ELR (cell line): ENCODE measurements at places on chromosomes 5 and 9.

- DNase-seq, result no peak
These were observed 20.8 kb downstream of the MEGF10 start for GRCh38 chr5:127311349-127311748.

- DNase-seq, result peak; percentile 51
These were observed 37.0 kb downstream of the MAMDC2 start for GRCh38 chr9:70080481-70081119.

DNA sequence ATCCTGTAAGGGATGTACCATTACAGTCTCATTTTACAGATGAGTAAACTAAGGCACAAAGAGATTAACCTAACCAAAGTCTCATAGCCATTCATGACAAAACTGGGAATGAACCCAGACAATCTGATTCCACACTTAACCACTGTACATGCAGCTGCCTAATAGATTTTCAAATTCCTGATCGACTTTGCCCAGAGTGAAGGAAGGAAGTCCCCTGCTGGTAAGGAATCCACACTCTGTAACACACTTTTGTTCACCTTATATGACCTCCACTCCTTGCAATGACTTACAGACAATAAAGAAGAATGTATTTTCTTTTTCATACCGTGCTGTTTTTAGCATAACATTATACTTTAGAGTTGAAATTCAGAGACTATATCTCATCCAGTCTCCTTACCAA, 31.3 kb upstream of the PLPP6 start:
- peak; percentile 7 for DNase-seq

DNA sequence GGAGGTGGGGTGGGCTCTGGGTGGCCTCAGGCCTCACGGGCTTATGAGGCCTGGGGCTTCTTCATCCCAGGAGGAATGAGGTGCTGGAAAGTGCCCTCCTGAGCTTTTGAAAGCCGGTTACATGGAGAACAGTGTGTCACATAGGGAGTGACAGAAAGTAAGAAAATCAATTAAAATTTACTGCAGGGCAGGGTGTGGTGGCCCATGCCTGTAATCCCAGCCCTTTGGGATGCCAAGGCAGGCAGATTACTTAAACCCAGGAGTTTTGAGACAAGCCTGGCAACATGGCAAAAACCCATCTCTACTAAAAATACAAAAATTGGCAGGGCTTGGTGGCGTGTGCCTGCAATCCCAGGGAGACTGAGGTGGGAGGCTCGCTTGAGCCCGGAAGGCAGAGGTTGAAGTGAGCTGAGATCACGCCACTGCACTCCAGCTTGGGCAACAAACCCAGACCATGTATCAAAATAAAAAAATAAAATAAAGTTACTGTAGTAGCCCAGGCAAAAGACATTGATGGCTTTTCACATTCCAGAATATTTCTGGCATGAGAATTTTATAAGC, 125.8 kb upstream of the DAPK1 start:
- DNase-seq, result no peak

DNA sequence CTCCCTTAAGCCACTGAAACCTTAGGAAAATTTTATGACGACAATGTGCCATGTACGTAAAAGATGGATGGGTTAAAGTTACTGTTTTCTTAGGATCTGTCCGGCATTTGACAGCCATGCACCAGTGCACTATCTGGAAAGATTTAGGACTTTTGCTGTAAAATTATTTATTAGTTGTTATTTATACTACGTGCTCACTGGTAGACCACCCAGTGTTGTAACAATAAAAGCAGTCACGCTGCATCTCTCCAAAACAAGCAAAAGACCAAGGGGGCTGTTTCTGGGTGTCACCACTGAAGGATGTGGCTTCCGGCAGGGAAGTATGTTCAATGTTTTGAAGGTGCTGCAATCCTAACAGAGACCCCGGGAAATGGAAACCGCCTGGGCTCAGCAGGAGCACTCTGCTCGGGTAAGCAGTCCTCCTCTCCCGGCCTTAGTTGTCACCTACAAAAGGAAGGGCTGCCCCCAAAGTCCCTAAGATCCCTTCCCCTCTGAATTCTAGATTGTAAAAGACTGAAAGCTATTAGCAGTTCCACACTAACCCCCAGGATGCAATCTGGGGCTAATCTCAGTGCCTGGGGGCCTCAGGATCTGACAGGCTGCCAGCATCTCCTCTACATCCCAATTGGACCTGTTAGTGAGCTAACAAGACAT, 38.6 kb downstream of the SAXO1 start:
- DNase-seq, result no peak

- no peak for DNase-seq
These were observed 88.2 kb upstream of the FAM174A start for GRCh38 chr5:100446879-100447430.

- DNase-seq, result peak; percentile 90
These were observed 2.5 kb upstream of the SPRY4 start for GRCh38 chr5:142327111-142327842.

DNA sequence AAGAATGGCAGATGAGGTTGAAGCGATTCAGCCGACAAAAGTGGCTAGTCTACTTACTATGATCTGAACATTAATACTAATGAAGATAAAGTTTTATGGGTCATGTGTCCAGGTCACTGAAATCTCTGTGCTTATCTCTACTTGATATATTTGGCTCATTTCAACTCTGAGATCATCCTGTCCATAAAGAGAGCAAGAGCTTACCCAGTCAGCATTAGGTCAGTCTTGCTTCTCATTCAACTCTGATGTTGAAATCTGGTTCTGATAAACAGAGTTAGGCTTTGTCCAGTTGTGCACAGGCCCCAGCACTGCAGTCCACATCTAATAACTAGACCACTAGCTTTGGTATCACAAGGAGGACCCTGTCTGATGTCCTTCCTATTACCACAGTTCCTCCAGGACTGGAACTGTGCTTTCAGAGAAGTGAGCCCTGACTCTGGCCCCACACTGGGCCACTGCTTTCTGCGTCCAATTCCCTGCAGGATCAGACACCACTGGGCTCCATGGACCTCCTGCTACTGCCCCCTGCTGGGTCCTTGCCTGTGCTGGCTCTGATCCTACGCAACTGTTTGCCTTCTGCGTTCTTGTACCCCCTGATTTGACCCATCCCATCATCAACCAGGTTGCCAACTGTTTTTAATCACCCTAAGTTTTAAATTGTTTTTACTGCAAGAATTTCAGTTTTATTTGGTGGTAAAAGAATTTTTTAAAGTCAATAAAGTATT, 23.7 kb upstream of the FAM120A start:
- no peak for DNase-seq

DNA sequence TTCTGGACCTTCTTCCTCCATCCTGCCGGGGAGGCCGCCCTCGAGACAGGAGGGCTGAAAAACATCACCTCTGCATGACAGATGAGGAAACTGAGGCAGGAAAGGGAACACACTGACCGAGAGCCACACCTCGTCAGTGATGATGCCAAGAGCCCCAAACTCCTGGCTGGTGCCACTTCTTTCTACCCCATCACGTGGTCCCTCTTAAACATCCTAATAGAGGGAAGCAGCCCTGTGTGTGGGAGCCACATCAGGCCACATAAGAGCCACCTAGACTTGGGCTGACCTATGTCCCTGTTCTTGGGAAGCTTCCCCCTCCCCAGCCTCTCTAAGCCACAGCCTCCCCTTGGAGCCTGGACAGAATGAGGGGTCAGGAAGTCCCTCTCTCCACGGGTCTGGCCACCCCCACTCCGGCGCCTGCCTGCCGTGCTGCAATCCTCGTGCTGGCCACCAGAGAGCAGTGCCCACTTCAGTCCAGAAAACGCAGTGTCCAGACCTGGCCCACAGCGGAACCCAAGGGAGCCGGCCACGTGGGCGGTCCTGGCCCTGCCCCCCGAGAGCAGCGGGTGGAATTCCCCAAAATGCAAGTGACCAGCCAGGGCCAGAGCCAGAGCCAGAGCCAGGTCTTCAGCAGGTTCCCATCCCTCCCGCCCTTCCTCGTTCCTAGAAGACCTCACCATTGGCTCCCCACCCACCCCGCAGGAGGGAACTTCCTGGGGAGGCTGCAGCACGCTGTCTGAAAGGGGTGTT, 54.7 kb upstream of the SARDH start:
- peak; percentile 86 for DNase-seq

- DNase-seq, result no peak
These were observed 31.7 kb downstream of the MTX3 start for GRCh38 chr5:79959407-79959806.

GRCh38 chr5:142325725-142326479, 1.1 kb upstream of the SPRY4 start:
- peak; percentile 97 for DNase-seq

- DNase-seq, result no peak
These were observed 45.6 kb downstream of the SLC1A3 start for GRCh38 chr5:36651761-36652685.

- DNase-seq, result no peak
These were observed 24.5 kb downstream of the RETREG1 start for GRCh38 chr5:16592255-16592654.

DNA sequence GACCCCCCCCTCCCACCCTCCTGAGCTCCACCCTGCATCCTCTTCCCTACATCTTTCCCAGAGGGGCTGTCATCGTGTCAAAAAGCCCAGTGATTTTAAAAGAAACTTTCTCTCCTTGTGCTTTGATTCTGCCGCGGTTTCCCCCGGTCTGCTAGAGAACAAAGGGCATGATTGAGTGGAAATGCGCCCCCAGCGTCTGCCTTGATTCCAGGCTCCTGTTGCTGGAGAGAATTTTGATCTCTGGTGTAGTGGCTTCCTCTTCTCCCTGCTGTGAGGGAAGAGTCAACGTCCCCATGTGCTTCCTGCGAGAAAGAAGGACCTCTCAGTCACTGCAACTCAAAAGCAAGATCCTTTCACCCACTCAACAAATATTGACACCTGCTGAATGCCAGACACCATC, 61.9 kb upstream of the RAPGEF1 start:
- DNase-seq, result no peak

GRCh38 chr5:5629607-5629978, 207.1 kb downstream of the ICE1 start:
- no peak for DNase-seq

GRCh38 chr9:36971935-36972488, 62.1 kb downstream of the PAX5 start:
- DNase-seq, result no peak

- DNase-seq, result no peak
These were observed 49.7 kb downstream of the FER start for GRCh38 chr5:108797396-108797795.

DNA sequence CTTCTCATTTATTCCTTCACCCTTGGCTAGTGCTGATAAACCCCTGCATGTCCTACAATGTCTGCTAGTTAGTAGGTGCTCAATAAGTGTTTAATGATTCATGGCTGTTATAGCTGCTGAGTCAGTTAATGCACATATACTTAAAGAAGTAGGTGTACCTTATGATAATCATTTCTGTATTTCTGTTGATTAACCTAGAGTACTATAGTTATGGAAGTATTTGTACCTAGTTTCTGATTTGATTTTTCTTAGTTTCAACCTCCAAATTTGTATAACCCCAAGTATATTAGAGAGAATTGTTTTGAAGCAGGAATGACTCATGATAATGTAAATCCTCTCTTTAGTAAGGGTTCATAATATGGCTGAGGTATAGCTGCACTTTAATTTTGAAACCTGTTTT, 8.9 kb downstream of the SMAD5 start:
- DNase-seq, result peak; percentile 34

DNA sequence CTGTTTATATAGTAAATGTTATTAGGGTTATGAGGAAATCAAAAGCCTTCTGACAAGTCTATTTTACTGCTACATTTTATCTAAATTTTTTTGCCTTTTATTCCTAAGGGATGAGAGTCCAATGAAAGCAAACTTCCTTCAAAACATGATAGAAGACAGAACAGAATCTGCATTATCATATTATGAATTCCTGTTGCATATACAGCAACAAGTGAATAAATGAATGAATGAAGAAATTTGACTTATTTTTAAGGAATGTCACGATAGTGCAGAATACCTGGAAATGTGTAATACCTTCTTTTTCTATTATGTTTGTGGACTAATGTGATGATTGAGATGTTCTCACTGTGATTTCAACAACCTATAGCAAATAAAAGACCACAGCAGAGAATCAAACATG, 13.5 kb upstream of the CAMLG start:
- no peak for DNase-seq

DNA sequence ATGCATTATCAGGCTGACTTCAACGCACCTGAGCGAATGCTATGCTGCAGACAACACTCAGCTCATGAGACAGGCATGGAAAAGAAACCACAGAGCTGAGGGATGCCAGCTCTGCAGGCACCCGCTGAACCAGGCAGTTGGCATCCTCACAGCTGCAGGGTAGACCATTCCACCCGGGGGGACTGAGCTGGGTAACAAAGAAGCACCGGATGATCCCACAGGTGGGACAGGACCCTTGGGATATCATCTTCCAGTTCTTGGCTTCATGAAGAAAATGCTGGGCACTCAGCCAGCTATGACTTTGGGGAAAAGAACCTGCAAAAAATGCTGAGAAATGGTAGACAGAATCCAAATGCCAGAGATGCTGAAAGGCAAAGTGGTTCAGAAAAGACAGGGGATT, 9.6 kb downstream of the EPB41L4B start:
- no peak for DNase-seq

DNA sequence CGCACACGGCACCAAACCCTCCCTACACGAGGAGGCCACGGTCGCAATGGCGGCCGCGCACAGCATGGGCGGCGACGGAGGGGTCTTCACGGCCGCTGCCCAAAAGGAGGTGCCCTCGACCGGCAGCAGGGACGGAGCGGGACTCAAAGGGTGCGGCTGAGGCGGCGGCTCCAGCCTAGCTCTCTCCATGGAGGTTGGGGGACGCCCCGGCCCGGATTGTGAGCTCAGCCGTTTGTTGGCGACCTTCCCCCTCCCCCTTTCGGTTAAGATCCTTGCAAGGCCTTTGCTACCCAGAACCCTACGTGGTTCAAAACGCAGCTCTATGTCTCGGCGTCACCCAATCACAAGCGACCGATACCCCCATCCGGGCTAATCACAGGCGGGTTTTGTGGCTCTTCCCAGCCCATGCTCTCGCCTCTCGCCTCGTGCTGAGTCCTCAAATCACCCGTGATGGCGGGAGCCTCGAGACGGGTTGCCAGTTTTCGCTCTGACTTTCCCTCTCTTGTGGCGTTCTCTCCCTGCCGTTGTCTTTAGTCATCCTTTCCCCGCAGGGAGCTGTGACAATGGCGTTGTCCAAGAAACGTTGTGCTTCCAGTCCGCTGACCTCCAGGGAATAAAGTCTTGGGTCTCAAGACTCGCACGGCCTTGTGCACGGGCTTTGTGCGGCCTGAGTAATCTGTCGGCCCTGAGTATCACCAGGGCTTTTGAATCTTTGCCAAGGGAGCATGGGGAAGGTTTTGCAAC, 19.5 kb downstream of the C5orf52 start:
- DNase-seq, result no peak

GRCh38 chr5:39231705-39232525, 12.6 kb upstream of the FYB1 start:
- DNase-seq, result peak; percentile 69

DNA sequence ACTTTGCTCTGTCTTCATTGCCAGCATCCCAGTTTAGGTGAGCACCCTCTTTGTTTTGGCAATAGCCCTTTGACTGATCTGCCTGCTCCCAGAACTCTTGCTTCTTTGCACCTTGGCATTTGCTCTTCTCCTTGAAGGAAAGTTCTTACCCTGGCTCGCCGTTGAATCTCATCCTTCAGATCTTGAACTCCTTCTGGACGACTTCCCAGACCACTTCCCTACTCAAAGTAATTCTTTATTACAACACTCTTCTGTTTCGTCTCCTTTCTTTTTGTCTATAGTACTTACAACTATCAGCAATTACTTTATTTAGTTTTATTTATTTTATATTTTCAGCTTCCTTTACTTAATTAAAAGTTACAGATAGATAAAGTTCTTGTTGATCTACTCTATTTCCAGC, 1510.1 kb downstream of the MAT2B start:
- no peak for DNase-seq
